ENCODE measurements at places on chromosomes 2 and 18.

DNA sequence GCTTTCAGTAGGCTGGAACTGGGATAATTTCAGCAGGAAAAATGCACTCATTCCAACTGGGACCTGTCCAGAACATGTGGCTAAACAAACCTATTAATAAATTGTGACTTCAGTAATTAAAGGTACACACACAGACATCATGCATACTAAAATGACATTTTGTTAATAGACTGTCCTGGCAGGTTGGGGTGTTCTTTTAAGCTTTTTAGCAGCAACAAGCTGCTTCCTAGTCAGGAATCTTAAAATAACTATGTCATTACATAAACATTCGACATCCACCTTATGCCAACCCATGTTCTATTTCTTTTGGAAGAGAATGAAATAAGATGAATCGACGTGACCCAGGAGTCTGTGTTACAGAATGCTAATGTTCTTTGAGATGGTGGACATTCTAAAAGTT is 435.7 kb downstream of the TXNL1 start:
- no peak for DNase-seq

GRCh38 chr18:39314595-39314994 is 1749.0 kb upstream of the CELF4 start:
- DNase-seq = no peak

DNA sequence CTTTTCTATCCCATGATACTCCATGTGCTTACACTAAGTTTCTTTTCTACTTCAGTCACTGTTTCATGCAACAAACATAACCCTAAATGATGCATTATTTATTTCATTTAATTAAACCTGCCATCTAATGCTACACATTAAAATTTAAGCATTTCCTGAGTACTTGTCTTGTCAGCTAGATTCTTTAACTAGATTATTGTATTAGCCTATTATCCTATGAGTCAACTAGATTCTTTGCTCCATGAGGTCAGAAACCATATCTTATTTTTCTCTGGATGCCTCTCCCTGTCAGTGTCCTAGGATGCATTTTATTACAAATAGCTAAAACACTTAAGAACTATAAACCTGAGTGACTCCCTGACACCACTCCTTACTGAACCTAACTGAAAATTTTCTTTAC is 652.4 kb downstream of the SLC4A3 start:
- peak; percentile 72 for DNase-seq

DNA sequence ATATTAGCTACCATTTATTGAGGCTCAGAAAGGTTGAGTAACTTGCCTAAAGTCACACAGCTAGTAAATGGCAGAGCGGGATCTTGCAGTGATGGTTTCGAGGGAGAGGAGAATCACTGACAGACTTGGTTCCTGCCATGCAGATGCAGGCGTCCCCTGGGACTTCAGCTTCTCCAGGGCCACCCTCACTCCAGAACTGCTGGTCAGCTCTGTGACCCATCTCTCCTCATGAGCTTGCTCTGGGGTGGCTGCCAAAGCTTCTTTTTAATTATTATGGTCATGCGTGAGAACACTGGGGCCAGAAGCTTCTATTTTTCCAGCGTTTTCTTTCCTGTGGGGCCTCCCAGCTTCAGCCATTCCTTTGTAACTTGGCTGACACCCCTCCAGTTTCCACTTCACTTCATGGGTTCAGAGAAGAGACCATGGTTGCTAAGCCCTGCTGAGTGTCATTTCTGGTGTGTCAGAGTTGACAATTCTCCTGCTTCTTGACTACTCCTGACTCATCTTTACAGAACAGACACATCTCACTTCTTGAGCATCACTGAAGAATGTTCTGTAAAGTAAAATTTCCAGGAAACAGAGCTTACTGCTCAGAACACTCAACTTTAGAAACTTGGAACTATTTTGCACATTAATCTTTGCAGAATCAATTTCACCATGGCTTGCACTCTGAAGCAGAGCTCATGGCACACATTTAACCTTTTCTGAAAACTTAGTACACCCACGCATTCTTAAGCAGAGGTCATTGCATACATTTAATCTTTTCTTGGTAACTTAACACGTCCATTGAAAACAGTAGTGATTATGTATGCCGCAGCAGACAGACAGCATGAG is 70.4 kb downstream of the IL1R2 start:
- DNase-seq = peak; percentile 71

- no peak for DNase-seq
These were observed 52.0 kb downstream of the TNP1 start for GRCh38 chr2:216807857-216808272.

- DNase-seq = no peak
These were observed 50.3 kb upstream of the ID2 start for GRCh38 chr2:8631465-8632005.

DNA sequence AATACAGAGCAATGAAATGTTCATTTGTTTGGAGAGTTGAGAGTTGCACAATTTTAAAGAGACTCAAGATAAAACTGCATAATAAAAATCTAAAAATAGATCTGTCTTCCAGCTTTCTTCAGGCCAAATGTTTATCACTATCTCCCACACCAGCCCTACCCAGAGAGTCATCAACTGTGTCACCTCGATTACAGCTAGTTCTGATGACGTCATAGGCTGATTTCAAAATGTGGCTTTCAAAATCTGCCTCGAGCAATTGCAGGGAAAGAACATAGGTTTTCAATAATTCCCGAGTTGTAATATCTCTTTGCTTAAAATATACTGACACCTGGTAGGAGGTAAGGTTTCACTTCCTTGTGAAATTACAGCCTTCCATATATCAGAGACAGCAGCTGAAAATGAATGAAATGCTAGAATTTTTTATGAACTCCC is 677.6 kb upstream of the ID2 start:
- DNase-seq = peak; percentile 29

- DNase-seq = no peak
These were observed 160.3 kb downstream of the L3MBTL4 start for GRCh38 chr18:6254456-6254855.

- DNase-seq = peak; percentile 79
These were observed 153.3 kb upstream of the NDUFV2 start for GRCh38 chr18:8949206-8949605.

DNA sequence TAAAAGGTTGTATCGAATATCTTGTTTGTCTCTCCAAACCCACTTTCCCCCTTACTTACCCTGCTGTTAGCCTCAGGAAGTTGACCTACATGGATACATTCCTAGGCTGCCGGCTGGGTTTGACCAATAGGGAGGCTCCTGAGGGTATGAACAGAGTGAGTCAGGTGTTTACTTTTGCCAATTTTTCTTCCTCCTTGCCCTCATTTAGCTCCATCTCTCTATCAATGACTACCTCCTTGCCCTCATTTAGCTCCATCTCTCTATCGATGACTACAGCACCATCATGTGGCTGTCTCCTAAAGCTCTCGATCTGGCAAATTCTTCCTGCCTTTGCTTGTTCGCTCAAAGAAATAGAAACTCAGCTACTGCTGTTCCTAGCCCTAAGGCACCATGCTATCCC is 571.9 kb upstream of the CRIM1 start:
- DNase-seq = peak; percentile 2

DNA sequence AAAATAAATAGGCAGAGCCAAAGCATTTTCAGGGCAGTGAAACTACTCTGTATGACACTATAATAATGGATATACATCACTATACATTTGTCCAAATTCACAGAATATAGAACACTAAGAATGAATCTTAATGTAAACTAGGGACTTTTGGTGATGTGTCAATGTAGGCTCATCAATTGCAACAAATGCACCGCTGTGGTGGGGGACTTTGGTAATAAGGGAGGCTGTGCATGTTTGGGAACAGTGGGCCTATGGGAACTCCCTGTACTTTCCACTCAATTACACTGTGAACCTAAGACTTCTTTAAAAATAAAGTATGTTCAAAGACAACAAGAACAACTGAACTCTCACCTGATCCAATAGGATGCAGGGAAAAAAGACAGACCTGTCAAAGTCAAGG is 220.7 kb downstream of the CMPK2 start:
- no peak for DNase-seq
